ENCODE measurements at places on chromosomes 12 and 14.

DNA sequence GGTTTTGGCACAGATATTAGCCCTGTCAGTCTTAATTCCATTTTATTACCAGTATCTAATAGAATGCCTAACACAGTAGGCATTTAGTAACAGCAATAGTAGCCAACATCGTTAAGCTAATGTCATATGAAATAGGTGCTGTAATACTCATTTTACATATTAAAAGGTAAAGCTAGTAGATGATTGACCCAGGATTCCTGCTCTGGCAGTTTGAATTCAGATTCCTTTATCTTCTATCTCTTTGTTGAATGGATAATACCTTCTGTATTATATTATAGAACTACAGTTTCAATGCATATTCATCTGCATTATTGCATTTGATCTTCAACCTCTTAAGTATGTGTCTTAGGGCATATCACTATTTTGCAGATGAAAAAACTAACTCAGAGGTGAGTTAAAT lies 2.9 kb downstream of the ATL1 start:
- no peak for DNase-seq

GRCh38 chr14:44109036-44109435 lies 398.0 kb downstream of the FSCB start:
- DNase-seq, result no peak

- DNase-seq, result no peak
Measured at GRCh38 chr14:35861204-35861868, 35.2 kb downstream of the BRMS1L start.

DNA sequence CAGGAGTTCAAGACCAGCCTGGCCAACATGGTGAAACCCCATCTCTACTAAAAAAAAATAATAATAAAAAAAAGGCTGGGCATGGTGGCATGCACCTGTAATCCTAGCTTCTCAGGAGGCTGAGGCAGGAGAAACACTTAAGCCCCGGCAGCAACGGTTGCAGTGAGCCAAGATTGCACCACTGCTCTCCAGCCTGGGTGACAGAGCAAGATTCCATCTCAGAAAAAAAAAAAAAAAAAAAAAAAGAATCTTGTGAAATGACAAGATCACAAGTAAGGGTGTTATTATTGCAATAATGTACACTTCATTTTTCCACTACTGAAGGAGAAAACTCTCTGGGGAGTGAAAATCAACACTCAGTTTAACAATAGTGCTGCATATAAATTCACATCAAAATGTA lies 8.8 kb upstream of the PTGR2 start:
- no peak for DNase-seq
